ENCODE measurements at places on chromosomes 12 and 14.

- no peak for DNase-seq
Observed at GRCh38 chr12:48875944-48876515, 10.4 kb upstream of the RND1 start.

DNA sequence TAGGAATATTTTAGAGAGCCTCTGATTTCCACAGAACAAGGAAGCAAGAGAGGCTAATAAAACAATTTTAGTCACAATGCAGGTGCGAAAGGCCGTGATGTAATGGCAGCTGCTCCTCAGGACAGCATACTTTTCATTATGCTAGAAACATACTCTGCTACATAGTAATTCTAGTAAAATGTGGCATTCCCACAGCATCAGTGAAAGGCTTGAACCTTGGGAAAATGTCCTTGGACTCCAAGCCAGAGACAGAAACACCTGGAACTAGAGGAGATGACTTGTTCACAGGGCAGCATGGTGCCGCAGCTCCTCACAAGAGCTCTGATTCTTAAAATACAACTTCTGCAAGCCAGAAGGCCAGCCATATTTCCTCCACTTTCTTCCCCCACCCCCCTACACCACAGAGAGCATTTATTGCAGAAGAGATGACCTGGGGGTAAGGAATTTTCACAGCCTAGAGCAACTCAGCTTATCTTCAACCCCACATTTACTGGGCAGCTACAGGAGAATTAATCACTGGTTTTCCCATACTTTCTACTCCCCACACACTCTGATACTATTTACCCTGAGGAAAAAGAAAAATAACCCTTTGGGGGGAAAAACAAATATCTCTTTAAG lies 15.8 kb downstream of the ABCC9 start:
- peak; percentile 8 for DNase-seq

DNA sequence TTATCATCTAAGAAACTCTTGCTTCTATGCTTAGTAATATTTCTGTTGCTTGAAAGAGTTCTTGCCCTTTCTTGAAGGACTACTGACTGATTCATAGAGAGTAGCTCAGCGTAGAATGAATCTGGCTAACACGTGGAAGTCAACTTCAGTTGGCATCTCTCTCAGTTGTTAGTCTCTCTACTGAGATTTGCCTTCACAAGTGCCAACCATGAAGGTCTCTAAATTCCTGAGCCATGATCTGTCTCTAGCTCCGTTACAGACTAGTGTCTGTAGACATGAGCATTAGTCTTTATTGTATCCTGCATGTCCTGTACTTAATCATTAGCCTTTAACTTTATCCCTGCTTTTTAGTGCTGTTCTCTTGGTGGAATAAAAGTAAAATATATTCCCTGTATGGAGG lies 19.1 kb upstream of the ALX1 start:
- peak; percentile 14 for DNase-seq

DNA sequence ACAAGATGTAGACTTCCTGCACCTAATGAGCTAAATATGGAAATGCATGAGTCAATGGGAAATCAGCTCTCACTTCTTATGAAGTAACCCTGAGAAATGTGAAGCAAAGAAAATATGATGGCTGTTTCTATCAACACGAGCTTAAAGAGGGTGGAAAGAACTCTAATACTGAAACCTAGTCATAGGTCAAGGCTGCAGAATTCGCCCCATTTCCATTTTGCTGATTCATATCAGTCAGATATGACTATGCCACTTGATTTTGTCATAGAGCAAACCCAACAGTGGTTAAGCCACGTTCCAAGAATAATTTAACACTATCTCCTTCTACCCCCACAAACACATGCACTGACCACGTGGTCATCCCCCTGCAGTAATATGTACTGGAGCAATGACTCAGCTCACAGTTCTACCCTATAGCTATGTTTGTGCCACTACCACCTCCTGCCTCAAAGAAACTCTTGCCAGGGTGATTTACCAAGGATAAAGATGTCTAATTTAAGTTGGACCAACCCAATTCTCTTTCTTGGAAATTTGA lies 157.5 kb downstream of the TMTC3 start:
- no peak for DNase-seq

GRCh38 chr14:50928002-50928635 lies 16.2 kb downstream of the PYGL start:
- DNase-seq: no peak

DNA sequence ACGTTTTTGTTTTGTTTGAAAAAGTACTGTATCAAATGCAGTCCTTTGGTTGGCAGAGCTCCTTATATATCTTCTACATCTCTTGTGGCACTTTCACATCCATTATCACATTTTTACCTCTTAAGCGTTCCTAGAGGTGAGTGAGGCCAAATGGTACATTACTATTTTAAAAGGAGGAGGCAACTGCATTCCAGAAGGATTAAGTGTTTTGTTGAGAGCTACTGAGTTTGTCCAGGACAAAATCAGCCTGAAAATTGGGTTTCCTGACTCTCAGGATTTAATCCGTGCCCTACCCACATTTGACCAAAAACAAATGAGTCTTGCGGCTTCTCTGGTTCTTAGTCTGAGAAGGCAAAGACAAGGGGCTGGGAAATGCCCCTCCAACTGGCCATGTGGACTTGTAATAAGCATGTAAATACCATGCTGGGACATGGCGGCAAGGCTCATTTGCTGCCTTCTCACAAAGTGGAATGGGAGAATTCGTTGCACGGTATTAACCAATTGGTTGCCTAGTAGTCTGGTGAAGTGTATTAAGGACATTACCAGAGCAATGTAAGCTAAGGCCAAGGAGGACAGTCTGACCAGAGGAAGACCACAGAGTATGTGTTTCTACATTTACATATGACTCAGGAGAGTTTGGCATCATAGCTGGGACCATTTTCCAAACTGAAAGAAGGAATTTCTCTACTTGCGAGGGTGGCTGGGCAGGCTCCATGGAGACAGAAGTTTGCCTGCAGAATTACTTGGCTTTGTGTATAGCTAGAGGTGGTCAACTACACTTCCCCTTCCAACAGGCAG lies 175.8 kb upstream of the PLXNC1 start:
- DNase-seq: peak; percentile 42

DNA sequence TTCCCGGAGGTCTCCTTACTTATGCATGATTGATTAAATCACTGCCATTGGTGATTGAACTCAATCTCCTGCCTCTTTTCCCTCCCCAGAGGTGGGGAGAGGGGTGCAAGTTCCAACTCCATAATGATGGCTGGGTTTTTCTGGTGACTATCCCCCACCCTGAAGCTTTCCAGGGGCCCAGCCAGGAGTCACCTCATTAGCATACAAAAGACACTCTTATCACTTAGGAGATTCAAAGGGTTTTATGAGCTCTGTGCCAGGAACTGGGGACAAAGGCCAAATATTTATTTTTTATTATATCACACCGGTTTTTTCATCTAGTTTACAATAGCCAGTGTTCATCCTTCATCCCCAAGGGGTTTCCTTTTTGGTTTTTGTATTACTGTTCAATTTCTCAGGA lies 300.7 kb downstream of the ETNK1 start:
- peak; percentile 77 for DNase-seq

DNA sequence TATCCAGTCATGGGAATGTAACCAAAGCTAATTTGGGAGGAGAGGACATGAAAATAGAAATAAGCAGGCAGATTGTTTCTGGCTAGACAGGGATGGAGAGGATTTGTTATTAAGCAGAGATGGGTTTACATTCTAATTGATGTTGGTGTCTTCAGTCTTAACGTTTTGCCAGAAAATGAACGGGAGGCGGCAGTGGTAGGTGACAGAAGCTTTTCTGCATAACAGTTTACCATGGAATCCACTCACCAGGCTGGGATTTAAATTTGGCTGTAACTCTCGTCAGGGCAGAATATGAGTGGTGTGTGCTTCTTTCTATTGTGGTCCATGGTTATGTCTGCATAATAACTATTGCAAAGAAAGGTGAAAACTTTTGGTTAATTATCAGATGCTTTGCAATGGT lies 50.2 kb upstream of the OTX2 start:
- DNase-seq: no peak

DNA sequence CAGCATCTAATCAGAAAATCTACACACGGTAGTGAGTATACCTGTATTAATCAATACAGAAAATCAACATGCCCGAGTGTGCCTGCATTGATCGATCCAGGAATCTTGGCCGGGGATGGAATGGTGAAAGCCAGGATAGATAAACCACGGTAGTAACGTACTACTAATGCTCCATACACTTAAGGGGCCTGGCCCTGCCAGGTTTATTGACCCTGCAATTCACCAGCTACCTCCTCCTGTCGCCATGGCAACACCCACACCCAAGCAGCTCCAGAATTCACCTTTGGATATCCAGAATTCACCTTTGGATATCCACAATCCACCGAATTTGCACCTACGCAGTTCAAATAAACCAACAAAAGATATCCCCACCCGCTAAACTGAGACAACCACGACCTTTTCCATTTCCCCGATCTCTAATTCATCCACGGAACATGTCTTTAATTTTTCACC lies 14.8 kb upstream of the CALM1 start:
- peak; percentile 80 for DNase-seq

GRCh38 chr14:71021347-71022011 lies 114.2 kb downstream of the PCNX1 start:
- peak; percentile 10 for DNase-seq

DNA sequence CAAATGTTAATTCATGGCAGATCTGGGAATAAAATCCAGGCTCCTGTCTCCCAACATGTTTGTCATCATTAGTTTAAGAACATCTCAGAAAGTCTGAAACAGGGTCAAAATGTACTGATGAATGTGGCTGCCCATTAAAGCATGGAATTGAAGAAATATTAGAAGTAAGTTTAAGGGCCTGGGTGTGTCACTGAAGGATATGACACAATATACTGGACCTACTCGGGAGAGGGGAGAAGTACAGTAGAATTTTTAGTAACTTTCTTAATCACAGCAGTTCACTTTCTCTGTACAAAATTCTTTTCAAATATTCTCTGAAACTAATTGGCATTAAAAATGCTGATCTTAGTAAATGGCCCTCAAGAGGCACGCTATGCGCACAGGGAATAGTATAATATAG lies 185.5 kb downstream of the ETV6 start:
- DNase-seq: no peak

GRCh38 chr12:112347581-112347982 lies 34.6 kb downstream of the HECTD4 start:
- no peak for DNase-seq

- DNase-seq: no peak
Observed at GRCh38 chr14:68574906-68575305, 218.0 kb downstream of the ZFP36L1 start.

- DNase-seq: peak; percentile 37
Observed at GRCh38 chr14:89667983-89668382, 250.9 kb upstream of the FOXN3 start.

DNA sequence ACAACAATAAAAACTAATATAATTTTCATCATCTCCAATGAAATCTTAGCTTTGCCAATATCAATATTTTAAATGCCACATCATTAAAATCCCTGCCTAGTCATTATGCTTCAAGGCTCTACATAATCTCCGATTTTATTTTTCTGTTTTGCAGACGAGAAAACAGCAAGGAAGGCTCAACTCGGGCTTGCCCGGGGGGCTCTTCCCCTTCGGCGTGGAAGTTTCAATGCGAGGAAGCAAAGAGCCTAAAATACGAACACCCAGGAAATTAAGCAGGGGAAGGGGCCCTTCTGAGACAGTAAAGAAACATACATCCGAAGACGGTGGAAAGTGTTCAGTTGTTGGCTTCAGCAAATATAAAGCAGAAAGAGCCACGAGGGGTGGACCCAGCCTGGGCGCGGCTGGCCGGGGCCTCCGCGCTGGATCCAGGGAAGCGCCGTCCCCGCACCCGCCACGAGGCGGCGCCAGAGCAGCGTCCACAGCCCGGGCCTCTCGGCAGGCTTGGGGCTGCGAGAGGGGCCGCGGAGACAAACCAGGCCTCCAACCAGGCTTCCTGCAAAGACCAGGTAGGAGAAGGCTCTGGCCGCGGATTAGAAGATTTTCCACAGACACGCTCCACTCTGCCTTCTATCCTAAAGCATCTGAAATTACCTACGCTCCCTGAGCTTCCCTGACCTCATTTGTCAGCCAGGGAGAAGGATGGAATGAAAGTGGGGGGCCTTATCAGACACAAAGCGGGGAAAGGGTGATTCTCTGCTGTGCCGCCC lies 77.2 kb downstream of the SERPINA3 start:
- peak; percentile 74 for DNase-seq

DNA sequence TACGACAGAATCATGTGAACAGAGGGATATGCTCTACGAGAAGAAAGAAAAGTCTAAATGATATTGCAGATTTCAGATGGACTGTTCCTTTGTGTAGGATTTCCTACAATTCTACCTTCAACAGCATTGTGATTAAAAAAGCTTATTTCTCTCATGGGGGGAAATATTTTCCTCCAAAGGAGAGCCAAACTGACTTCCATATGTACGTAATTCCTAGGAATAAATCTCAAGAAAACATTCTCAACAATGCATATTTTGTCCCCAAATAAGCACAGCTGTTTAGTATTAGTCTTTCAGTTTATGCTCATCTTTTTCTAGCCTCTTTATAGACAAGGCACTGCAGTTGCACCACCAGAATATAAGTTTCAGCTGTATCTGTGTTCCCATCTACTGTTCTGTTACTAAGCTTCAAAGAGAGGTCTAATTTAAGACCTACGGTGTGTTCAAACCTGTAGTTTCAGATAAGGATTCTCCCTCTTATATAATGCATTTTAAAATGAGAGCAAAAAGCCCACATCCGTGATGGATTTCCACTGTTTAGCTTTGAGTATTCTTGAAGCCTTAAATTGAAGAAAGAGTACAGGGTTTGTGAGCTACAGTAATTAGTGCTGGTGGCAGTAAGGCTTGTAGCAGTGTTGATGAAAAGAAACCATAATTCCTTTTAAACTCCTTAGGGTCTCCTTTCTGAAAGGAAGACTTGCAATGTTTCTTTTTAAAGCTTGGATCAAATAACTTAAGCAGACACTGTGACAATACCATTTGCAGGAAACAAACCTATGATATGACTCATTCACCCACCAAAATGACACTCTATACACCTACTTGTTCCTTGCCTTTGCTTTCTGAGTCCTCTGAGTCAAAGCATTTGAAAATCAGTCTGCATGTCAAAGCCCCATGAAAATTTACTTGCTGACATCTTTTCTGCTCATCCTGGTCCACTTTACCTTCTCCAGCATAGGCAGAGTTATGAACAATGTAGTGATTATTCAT lies 754.1 kb downstream of the NOVA1 start:
- DNase-seq: no peak

- no peak for DNase-seq
Observed at GRCh38 chr12:12810553-12811021, 2.6 kb upstream of the DDX47 start.

DNA sequence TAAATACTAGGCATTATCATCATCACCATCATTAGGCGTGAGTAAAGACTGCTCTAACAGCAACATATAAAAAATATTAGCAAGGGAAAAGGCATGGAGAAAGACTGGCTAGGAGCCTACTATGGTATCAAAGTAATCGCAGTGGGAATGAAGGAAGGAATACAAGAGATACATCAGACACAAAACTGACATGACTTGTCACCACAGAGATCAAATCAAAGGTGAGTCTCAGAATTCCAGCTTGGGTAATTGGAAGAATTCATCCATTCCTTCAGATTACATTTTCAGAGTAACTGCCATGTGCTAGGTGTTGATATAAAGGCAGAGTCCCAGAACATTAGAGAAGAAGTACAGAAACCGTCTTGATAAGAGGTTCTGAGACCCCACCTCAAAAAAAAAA lies 10.2 kb downstream of the ZBTB25 start:
- DNase-seq: no peak

Measured in mesendoderm (in vitro differentiated cells).